Muscle of arm (tissue), 14 donors: ENCODE measurements at places on chromosomes 7 and 10.
A peak's percentile ranks its signal among the peaks of the same experiment; 100 is the strongest.

GRCh38 chr10:102660888-102661657, 16.8 kb downstream of the TRIM8 start:
- DNase-seq: peak; percentile 72

- DNase-seq: no peak
These were observed 48.8 kb downstream of the DLD start for GRCh38 chr7:107939573-107940489.

GRCh38 chr7:45918556-45918955, 2.5 kb downstream of the IGFBP3 start:
- no peak for DNase-seq

DNA sequence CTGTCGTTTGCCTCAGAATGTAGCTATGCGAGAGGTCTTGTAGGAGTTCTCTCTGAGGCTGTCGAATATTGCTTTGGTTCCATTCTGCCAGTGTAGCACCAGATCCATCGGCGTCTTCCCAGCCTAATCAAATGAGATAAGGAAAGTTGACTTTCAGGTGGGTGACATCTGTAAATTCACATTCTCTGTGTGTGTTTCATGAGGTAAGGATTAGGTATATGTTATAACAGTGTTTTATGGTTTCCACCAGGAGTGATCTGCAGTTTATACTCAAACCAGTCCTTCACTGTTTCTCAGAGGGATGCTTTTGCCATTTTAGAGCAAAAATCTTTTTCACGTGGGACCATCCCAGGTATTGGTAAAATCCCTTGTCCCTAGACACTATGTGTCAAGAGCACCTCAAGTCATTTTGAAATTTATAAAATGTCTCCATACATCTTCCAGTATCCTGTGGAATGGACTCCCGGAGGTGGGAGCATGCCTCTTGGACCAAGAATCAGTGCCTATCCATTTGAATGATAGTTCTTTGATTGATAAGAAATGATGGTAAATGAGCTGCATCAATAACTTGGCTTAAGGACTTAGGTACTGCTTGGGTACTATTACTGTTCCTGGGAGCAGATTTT, 7.9 kb downstream of the ANKRD1 start:
- DNase-seq: no peak

- DNase-seq: no peak
These were observed 136.6 kb upstream of the FAM20C start for GRCh38 chr7:55690-56248.

DNA sequence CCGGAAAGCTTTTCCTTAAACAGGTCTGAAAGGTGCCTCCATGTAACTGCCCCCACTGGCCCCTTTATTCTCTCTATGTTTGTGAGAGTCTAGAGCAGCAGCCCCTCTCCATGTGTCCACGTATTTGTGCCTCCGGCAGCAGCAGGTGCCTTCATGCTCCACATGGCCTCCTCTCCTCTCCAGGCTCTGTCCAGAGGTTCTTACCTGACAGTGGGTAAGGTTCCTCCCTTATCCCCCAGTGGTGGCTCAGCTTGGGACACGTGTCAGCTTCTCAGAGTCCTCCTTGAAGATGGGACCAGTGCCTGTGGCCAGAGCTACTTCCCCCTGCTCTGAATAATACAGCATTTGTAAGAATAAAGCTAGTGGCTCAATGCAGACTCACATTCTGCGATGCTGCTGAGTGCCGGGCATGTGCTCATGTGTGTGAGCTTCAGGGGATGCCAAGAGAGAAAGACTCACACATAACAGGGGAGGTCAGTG, 7.9 kb downstream of the CALML3 start:
- no peak for DNase-seq

GRCh38 chr10:78783753-78784152, 285.0 kb upstream of the ZMIZ1 start:
- DNase-seq: no peak

DNA sequence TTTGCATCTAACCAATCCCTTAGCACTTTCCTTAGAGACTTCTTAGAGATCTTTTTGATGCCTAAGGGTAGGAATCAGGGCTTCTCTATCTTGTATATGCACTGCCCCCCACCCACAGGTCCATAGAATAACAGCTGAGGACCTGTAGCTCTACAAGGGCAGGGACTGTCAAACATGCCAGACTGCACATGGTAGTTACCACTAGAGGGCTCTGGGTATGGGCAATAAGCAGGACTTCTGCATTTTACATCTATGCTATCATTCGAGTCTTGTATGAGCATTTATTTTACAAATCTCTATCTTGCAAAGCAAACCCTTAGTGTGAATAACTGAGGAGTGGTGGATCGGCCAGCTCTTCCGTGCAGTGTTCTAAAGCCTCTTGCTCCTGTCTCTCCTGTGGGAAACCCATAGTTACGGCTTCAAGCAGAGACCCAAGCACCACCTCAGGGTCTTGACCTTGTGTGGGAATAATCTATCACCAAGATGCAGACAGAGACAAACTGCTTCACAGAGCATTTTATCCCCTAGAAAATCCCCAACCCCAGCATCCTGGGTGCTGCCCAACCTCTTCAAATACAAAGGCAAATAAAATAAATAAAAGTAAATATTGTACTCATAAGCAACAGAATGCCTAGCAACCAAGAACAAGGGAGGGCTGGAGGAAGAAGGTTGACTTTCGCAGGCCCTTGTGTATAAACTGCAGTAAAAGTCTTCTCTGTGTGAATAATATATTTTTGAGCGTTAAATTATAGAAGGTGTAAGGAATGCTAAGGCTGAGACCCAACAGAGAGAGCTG, 219.3 kb downstream of the WDR11 start:
- DNase-seq: no peak

DNA sequence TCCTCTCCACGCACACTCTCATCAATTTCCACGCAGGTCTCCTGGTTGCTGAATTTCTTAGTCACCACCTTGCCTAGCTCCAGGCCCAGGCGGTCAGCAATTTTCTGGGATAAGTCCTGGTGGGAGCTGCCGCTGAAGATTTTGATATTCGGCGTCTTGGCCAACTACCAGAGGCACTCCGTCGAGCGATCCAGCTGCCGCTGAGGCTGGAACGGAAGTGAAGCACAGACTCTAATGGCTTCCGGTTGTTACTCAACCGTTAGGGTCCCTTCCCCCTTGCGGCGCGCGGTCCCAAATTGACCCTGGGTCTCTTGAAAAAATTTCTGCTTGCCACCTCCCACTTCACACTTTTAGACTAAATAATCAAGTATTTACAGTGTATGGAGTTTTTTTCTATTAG, at the start of gene PRPS1L1:
TSS of gene PRPS1L1 (minus strand) at position 219 of the 400 bp plus-strand sequence.
- no peak for DNase-seq

DNA sequence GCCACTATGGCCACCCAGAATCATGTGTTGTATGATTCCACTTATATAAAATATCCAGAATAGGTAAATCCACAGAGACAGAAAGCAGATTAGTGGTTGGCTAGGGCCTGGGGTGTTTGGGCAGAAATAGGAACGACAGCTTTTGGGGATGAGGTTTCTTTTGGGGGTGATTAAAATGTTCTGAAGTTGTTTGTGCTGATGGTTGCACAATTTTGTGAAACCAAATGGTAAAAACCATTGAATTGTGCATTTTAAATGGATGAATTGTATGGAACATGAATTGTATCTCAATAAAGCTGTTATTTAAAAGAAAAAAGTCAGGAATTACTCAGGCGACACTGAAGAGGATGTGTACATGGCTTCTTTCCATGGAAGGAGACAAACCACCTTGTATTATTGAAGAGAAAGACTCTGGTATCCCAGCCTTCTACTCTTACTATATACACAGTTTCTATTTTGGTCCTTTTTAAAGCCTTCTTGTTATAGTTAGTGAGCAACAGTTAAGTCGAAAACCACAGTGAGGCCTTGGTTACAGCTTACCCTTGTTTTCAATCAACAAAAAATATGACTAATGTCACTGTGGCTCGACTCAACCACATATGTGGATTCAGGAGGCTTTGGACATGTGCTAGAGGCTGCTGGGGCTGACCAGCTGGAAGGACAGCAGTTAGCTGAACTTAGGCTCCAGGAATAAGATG, 57.1 kb upstream of the KMT2E start:
- no peak for DNase-seq

DNA sequence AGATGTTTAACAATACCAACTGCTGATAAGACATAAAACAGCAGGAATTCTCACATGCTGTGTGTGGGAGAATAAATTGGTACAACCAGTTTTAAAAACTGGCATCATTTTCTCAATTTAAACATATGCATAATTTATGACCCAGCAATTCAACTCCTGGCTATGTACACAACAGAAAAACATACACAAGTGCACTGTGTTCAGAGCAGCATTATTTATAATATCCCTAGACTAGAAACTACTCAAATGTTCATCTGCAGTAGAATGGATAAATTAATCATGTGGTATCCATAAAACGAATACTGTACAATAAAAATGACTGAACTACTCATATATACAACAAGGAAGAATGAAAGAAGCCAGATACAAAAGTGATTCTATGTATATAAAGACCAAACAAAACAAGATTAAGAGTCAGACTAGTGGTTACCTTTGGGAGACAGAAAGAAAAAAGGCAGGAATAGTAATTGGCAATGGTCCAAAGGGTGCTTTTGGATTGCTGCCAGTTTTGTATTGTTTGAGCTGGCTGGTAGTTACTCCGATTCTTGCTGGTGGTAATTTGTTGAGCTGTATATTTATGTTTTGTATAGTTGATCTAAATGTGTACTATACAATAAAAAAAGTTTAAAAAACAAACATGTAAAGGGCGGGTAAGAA, 306.0 kb downstream of the TFEC start:
- no peak for DNase-seq

GRCh38 chr7:125065546-125065945, 135.9 kb upstream of the POT1 start:
- no peak for DNase-seq

GRCh38 chr10:82358486-82359099, 483.6 kb downstream of the NRG3 start:
- DNase-seq: no peak

- DNase-seq: no peak
These were observed 579.9 kb downstream of the AUTS2 start for GRCh38 chr7:70178211-70178610.

GRCh38 chr7:12540850-12541249, 29.7 kb upstream of the SCIN start:
- no peak for DNase-seq

DNA sequence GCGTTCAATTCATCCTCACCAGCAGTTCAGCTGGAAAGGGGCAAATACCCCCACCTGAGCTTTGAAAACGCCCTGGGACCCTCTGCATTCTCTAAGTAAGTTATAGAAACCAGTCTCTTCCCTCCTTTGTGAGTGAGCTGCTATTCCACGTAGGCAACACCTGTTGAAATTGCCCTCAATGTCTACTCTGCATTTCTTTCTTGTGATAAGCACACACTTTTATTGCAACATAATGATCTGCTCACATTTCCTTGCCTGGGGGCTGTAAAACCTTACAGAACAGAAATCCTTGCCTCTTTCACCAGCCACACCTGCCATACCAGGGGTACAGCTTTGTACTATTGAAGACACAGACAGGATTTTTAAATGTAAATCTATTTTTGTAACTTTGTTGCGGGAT, 155.8 kb upstream of the LANCL2 start:
- no peak for DNase-seq

GRCh38 chr10:74079028-74079935, 71.3 kb downstream of the AP3M1 start:
- no peak for DNase-seq

GRCh38 chr10:28938745-28939144, 261.4 kb downstream of the BAMBI start:
- DNase-seq: no peak

DNA sequence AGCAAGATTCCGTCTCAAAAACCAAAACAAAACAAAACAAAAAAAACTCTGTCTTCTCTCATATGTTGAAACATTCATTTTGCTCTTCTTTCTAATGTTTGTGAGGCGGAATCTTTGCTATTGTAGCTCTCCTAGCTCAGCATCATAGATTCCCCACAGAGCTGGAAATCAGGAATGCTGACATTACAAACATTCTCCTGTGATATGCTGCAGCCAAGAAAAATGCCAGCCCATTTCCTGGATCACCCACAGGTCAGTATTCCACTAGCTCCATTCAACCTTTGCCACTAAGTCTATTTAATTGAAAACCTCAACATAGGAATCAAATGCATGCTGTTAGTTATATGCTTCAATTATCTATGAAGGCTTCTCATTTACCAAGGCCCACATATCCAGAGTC, 186.3 kb downstream of the IPMK start:
- no peak for DNase-seq

- DNase-seq: no peak
These were observed 212.7 kb downstream of the LRMDA start for GRCh38 chr10:75643944-75644692.

GRCh38 chr10:124520558-124521428, 59.2 kb downstream of the LHPP start:
- no peak for DNase-seq

DNA sequence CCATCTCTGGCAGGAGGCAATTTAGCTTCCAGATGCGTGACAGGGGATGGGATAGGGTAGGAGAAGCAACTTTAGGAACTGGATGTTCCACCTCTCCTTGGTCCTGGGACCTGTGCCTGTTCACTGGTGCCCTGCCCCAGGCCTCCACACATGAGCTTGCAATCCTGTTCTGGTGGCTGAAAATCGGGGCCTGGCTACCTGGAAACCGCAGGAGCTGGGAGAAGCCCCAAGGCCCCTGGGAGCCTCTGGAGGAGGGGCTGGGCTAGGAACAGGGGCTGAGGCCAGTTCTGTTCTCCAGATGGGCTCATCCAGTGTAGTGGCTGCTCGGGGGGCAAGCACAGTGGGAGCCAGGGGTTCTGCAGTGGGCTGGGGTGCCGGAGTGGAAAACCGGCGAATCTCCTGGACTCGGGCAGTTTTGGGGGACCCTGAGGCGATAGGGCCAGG, 5.3 kb upstream of the MYOZ1 start:
- no peak for DNase-seq

DNA sequence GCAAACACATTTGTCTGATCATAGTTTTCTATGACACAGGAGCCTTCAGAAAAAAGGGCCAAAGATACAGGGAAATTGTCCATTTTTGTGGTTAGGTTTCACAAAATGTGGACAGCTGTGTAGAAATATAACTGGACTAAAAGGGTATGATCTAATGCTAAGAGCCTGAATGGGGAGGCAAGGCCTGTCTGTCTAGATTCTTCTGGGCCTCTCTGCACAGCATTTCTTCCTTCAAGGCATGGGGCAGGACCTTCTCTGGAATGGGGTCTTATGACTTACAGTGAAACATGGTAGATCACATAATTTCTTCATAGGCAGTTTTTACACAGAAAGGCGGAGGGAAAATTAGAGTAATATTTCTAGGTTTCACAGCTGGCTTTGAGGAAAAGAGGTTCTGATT, 795.7 kb downstream of the GRID1 start:
- no peak for DNase-seq

DNA sequence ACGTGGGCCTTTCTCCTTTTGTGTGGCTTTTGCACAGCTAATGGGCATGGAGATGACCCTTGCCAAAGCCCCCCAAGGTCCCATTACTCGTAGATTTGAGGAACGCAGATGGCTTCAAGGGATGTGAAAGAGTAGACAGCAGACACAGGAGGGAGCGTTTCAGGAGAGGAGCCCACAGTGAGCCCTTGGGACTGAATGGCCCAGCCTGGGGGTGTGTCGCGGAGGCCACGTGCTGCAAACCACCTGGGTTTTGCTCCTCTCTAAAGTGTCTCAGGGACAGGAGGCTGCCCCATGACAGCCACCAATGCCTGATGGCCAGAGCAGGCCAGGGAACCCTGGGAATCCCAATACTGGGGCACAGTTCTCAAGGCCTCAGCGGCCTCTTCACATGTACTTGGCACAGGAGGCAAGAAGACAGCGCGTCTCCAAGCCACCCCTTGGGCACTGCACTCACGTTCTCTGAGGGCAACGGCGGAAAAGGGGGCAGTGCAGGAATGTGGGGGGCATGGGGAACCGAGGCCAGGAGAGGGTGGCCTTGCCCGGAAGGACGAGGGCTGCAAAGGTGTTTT, 185.2 kb downstream of the WDR37 start:
- DNase-seq: no peak

- DNase-seq: no peak
These were observed 37.0 kb downstream of the CHCHD3 start for GRCh38 chr7:133044722-133045473.
